ENCODE measurements at places on chromosomes 3 and 15.

DNA sequence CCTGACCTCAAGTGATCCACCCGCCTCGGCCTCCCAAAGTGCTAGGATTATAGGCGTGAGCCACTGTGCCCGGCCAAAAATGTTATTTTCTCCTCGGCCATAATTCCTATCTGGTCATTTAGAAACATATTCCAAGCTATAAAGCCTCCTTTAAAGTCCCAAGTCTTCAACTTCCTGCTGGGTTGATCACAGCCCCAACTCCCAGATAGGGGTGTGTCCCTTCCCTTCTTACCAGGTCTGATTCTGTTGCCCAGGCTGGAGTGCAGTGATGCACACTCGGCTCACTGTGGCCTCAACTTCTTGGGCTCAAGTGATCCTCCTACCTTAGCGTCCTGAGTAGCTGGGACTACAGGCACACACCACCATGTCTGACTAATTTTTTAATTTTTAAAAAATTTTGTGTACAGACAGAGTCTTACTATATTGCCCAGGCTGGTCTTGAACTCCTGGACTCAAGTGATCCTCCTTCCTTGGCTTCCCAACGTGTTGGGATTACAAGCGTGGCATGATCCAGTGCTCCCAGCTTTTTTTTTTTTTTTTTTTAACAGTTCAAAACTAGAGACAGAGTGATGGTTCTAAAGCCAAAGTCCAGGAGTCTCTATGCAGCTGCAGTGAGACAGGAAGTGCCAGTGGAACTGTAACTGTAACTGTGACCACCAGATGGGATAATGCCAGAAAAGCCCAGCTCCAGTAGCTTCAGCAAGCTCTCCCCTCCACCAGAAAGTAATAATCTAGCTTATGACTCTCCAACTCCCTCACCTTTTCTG is 8.2 kb upstream of the PRKAR2A start:
- DNase-seq = no peak

- DNase-seq = no peak
These were observed 67.4 kb upstream of the UNC13C start for GRCh38 chr15:53910852-53911251.

- peak; percentile 42 for DNase-seq
These were observed 23.2 kb downstream of the RPLP1 start for GRCh38 chr15:69475769-69476358.

DNA sequence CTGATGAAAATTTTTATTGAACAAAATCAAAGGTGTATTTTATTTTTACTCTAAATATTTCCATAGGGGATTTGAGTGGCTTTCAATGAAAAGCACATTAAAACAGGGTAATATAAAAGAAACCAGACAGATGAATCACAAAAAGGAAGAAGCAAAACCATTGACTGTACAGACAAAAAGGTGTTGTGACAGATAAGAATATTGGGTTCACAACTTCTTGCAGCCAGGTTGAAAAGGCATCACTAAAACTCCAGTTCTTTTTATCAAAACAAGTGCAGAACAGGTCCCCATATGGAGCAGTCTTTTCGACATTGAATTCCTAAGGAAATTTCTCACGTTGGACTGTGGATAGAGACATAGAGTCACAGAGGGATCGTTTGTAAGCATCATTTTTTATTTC is 53.8 kb downstream of the AGTR1 start:
- DNase-seq = no peak

DNA sequence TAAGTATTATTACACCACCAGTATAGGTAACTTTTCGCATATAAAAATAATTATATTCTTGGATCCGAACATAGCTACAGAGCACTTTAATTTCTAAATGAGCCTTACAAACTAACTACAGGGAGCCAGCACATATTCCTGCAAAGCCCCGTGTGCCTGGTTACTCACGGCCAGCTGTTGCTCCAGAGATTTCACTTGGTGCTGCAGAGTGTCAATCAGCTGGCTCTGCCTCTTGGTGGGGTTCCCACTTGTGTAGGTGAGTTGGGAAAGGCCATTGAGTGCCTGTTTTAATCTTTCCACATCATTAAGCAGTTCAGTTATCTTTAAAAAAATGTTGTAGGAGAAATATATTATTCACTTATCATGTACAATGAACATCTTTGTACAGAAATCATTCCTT is 98.9 kb downstream of the UACA start:
- no peak for DNase-seq

GRCh38 chr3:32990116-32990515 is 38.7 kb downstream of the CCR4 start:
- DNase-seq = no peak

- DNase-seq = no peak
These were observed 66.7 kb downstream of the PLD1 start for GRCh38 chr3:171743327-171744157.

GRCh38 chr3:31567036-31567435 is 34.3 kb downstream of the STT3B start:
- no peak for DNase-seq

GRCh38 chr3:64437131-64437530 is 211.9 kb upstream of the PRICKLE2 start:
- no peak for DNase-seq

DNA sequence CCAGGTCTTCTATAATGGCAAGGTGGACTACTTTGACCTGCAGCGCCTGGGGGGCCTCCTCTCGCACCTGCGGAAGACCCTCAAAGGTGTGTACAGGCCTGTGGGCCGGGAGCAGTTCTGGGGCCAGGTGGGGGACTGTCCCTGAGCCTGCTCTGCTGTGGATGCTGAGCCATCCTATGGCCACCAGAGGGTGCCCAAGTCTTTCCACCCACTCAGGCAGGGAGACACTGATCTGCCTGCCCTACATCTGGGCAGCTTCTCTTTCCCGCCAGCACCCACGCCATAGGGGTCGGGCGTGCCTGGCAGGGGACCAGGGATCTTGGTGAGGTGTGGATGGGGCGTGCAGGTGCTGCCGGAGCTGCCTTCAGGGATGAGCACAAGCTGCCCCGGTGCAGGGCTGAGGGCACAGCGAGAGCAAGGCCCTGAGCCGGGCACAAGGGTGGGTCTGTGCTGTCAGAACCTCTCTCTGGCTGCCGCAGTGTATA is 14.1 kb downstream of the RNF123 start:
- DNase-seq = peak; percentile 4

GRCh38 chr3:156598413-156598812 is 43.5 kb upstream of the SSR3 start:
- no peak for DNase-seq

- DNase-seq = no peak
These were observed 30.1 kb downstream of the SCG5 start for GRCh38 chr15:32671339-32672325.

GRCh38 chr3:13139471-13140065 is 66.3 kb upstream of the IQSEC1 start:
- no peak for DNase-seq

- DNase-seq = no peak
These were observed 27.6 kb upstream of the ANKDD1A start for GRCh38 chr15:64883997-64884511.

DNA sequence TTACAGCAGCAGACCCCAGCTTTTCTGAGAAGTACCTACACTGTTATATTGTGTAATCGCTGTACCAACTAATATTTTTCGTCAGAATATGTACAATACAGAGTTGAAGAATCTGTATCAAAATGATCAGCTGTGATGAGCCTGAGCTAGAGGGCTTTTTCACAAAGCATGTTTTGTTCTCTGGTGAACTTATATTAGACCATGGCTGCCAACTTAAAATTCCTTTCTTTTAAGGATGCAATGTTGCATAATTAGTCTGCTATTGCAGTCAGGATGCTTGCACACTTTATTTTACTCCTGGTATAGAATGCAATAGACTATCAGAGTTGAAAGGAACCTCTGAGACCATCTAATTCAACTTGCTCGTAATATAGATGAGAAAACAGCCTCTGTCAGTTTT is 127.8 kb downstream of the RBMS3 start:
- no peak for DNase-seq

- DNase-seq = no peak
These were observed 930.6 kb upstream of the EPHA6 start for GRCh38 chr3:95883801-95884200.

- no peak for DNase-seq
These were observed 25.2 kb downstream of the ARPP21 start for GRCh38 chr3:35664460-35664919.

DNA sequence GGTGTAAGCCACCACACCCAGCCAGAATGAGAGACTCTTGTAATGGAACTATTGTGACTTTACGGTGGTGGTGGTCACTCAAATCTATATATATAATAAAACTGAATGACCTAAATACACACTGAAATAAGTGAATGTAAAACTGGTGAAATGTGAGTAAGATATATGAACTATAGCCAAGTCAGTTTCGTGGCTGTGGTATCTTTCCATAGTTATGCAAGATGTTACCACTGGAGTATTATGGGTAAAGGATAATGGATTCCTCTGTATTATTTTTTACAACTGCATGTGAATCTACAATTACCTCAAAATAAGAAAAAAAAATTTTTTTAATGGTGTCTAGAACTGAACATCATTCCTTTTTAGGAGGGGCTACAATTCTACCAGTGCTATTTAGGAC is 21.9 kb downstream of the PIK3CB start:
- no peak for DNase-seq

DNA sequence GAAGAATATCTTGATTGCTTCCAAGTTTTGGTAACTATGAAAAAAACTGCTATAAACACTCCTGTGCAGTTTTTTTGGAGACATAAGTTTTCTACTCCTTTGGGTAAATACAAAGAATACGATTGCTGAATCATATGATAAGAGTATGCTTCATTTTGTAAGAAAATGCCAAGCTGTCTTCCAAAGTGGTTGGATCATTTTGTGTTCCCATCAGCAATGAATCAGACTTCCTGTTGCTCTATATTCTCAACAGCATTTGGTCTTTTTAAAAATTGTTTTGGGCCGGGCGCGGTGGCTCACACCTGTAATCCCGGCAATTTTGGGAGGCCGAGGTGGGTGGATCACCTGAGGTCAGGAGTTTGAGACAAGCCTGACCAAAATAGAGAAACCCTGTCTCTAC is 14.5 kb downstream of the BTD start:
- no peak for DNase-seq

GRCh38 chr15:99917252-99917651 is 184.0 kb upstream of the LYSMD4 start:
- DNase-seq = no peak

DNA sequence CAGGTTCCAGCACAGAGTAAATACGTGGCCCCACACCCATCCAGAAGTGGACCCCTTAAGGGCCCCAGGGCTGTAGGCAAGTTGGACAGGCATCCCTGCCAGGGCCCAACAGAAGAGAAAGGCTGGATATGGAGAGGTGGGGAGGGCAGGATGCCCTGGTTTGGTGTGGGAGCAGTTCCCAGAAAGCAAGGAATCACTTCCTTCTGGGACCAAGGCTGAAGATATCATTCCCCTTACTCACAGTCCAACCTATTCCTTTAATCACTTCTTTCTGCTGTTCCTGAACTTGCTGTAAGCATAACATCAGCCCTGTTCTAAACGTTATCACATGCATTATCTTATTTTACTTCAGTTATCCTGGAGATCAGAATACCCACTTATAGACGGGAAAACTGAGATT is 6.1 kb upstream of the MESP2 start:
- no peak for DNase-seq

Measured in NCI-H1930 (cell line).